ENCODE measurements at places on chromosomes 2 and 18. TPM values are rescaled to one million over a fixed set of nuclear protein-coding genes. Genes with fewer than 3 reads are reported as not detected.

The METTL8 gene
- 18.2 TPM for total RNA-seq

The LTBP1 gene
- 36.0 TPM for total RNA-seq

The DIPK1C gene
- not detected for total RNA-seq

DNA sequence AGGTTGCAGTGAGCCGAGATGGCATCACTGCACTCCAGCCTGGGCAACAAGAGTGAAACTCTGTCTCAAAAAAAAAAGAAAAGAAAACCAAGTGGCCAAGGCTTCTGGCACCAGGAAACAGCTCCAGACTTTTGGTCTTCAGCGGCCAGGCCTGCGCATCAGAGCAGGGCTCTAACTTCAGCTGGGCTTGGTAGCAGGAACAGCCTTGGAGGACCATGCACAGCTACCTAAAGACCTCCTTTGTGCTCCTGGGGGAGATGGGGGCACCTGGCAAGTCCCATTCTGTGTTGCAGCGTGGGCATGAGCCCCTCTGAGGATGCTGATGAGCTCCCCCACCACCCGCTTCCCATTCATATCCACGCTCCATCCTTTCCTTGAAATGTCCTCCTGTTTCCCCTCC is 56.4 kb upstream of the SEMA4C start:
- no peak for DNase-seq
- no peaks in the 10 kb centered on the region for H3K36me3 ChIP-seq
- H3K27me3 ChIP-seq, result no peaks in the 10 kb centered on the region
- H3K27ac ChIP-seq, result no peak overlapping the region
- H3K4me3 ChIP-seq, result no peak overlapping the region
- H3K4me1 ChIP-seq, result peaks cover 8% of the 10 kb centered on the region

DNA sequence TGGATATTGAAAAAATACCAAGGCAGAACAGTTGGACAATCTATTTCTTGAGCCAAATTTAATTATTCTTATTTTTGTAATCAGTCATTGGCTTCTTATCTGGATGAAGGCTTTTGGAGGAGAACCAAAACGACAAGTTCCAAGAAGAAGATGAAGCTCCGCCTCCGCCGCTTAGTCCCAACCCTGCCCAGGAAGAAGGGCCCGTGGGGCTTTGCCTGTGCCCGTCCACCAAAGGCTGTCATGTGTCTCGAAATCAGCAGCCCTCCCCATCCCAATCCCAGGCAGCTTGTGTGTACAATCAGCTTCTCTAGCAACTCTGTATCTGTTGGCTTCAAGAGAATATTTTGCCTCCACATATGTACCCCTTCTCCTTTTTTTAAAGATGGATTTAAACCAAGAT is 24.6 kb downstream of the PTRHD1 start:
- no peaks in the 10 kb centered on the region for H3K4me1 ChIP-seq
- H3K36me3 ChIP-seq, result peaks cover 60% of the 10 kb centered on the region
- no peak for DNase-seq
- H3K4me3 ChIP-seq, result no peak overlapping the region
- no peak overlapping the region for H3K27ac ChIP-seq

DNA sequence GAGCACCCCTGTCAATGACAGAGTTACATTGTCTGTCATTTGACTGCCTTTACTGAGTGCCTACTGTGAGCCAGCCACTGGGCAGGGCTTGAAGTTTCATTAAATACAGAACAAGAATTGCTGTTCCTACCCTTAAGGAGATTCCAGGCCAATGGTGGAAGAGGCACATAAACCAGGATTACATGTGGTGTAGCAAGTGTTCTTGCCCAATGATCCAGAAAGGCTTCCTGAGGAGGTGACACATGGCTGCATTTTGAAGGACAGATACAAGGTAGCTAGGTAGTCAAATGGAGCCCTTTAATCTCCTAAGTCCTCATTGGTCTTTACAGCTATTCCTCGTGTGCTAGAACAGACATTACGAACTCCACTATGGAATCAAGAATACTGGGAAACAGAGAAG is 312.7 kb downstream of the ETAA1 start:
- no peaks in the 10 kb centered on the region for H3K27me3 ChIP-seq
- H3K4me3 ChIP-seq, result no peak overlapping the region
- H3K36me3 ChIP-seq, result no peaks in the 10 kb centered on the region
- H3K4me1 ChIP-seq, result no peaks in the 10 kb centered on the region
- DNase-seq, result no peak
- H3K27ac ChIP-seq, result no peak overlapping the region

DNA sequence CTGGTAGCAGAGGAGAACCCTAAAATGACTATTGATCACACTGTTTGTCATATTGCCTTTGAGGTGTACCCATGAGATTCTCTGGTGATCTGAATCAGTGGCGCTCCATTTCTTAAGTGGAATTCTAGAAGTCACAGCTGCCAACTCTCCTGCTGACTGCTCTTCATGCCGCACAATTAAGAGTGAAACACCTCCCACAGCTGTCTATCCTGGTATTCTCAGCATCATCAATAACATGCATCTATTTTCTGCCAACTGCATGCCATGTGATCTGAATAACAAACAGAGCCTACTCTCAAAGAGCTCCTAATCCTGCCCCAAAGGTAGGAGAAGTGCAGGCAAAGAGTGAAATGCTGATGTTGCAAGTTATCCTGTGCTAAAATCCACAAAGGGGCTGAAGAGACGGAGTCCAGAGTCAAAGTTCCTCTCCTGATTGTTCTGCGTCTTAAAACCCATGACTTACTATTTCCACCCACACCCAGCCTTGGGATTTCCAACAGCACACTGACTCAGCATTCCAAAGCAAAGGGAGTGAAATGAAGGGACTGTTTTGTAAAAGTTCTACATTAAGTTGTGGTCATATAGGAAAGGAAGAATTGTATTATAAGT is 13.7 kb upstream of the DAPL1 start:
- no peak for DNase-seq
- no peak overlapping the region for H3K27ac ChIP-seq
- H3K4me1 ChIP-seq, result no peaks in the 10 kb centered on the region
- H3K36me3 ChIP-seq, result no peaks in the 10 kb centered on the region
- H3K27me3 ChIP-seq, result no peaks in the 10 kb centered on the region

- no peaks in the 10 kb centered on the region for H3K4me1 ChIP-seq
- no peak for DNase-seq
- H3K36me3 ChIP-seq, result no peaks in the 10 kb centered on the region
- no peak overlapping the region for H3K4me3 ChIP-seq
Measured at GRCh38 chr18:61901323-61901986, 8.6 kb upstream of the RNF152 start.

- peaks cover 5% of the 10 kb centered on the region for H3K27me3 ChIP-seq
- H3K27ac ChIP-seq, result no peak overlapping the region
- H3K4me1 ChIP-seq, result no peaks in the 10 kb centered on the region
- DNase-seq, result no peak
- no peaks in the 10 kb centered on the region for H3K36me3 ChIP-seq
Measured at GRCh38 chr2:213237787-213238186, 46.5 kb upstream of the SPAG16 start.

GRCh38 chr2:234869969-234870368 is 81.8 kb upstream of the SH3BP4 start:
- H3K36me3 ChIP-seq, result no peaks in the 10 kb centered on the region
- H3K4me3 ChIP-seq, result no peak overlapping the region

GRCh38 chr18:36759167-36759776 is 69.5 kb downstream of the TPGS2 start:
- no peaks in the 10 kb centered on the region for H3K27me3 ChIP-seq
- H3K4me1 ChIP-seq, result peaks cover 7% of the 10 kb centered on the region
- no peak overlapping the region for H3K4me3 ChIP-seq
- no peak overlapping the region for H3K27ac ChIP-seq
- peak; percentile 37 for DNase-seq

Data from upper lobe of right lung (tissue), 1 donor.